NCI-H1092 (cell line): ENCODE measurements at places on chromosomes 2 and 18.
A peak's percentile ranks its signal among the peaks of the same experiment; 100 is the strongest.

DNA sequence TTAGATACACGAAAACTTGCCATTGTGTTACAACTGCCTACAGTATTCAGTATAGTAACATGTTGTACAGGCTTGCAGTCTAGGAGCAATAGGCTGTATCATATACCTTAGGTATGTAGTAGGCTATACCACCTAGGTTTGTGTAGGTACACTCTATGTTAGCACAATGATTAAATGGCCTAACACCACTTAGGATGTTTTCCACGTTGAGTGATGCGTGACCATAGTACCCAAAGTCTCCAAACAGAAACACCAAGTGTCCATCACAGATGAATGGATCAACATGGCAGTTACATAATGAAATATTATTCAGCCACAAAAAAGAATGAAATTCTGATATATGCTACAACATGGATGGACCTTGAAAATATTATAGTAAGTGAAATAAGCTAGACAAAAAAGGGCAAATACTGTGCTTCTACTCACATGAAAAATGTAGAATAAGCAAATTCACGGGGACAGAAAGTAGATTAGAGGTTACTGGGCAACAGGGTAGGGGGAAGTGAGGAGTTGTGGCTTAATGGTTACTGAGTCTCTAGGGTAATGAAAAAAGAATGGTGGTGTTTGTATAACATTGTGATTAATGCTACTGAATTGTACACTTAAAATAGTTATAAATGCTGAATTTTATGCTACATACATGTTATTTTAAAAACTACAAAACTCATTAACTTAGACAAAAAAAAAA, 62.6 kb downstream of the TMEM131 start:
- DNase-seq = no peak

DNA sequence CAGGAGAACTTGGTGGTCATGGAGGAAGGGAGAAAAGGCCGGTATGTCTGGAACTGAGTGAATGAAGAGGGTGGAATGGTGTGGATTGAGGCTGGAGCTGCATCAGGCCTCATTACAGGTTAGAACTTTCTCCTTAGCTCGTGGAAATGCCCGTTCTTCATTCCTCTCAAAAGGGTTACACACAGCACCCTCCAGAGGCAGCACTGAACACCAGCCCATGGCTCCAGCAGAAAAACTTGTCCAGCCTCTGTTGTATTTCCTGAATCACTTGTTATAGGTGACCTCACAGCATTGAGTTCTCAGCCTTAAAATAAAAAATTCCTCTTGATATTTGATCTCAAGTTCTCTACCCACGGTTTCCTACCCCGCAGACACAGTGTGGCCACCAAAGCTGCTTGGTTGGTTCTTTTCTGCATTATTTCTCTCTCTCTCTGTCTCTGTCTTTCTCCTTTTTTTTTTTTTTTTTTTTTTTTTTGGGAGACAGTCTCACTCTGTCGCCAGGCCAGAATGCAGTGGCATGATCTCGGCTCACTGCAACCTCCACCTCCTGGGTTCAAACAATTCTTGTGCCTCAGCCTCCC, 89.6 kb downstream of the ITGB1BP1 start:
- peak; percentile 25 for DNase-seq

DNA sequence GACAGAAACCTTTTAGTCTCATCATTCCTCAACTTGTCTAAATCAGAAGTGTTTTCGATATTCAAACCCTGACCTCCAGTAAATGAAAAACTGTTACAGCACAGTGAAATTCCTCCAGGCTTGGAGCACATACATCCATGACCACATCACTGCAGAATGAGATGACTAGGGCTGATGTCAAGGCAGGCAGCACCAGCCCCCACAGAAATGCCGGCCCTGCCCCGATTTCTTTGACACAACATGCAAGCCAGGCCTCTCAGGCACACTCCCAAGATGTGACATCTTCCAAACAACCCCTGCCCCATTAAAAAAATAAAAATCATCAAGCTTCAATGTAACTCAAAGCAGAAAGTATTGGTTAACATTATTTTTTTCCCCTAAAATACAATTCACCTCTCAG, 103.3 kb downstream of the CTAGE1 start:
- no peak for DNase-seq

- DNase-seq = no peak
Measured at GRCh38 chr2:20565623-20566236, 85.2 kb downstream of the HS1BP3 start.

DNA sequence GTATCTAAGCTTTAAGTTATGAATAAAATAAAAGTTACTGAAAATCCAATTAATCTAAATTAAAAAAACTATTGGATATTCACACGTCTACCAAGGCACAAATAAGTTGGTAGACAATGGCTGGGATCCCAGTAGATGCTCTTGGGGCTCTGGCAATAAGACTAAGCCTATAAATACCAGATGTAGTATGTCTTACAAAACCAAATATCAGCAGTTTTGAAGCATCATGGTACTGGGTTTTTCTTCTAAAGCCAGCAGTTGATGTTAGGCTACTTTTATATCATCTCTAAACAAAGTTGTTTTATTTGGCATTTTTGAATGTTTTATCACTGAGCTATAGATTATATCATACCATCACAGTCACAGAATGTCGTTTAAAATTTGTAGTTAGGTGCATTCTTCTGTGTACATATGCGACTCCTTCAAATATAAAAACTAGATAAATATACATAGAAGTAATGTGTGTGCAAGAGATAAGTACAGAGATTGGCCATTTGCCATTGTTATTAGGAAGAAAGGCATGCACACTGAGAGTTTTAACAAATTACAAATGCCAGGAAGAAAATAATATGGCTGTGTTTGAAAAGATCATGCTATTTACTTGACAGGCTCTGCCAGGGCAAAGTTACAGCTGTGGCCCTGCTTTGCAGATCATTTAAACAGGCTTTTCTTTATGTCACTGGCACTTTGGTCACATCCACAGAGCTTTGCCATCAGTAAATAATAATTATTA, 21.6 kb upstream of the TMEM17 start:
- DNase-seq = no peak

DNA sequence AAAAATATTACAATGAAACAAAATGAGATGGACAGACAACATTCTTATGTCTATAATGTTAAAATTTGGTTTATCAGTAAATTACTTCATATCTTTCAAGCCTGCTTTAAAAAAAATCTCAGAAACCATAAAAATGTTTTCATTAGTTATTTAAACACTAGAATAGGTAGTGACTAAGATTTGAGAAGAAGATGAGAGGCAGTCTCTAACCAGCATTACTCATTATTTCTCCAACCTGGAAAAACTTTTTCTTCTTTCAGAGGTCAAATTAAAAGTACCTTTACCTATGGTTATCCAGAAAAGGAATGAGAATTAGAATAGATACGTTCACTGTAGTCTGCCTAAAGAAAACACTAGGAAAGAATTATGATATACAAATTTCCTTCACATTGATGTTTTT, 50.3 kb downstream of the IKZF2 start:
- DNase-seq = no peak

DNA sequence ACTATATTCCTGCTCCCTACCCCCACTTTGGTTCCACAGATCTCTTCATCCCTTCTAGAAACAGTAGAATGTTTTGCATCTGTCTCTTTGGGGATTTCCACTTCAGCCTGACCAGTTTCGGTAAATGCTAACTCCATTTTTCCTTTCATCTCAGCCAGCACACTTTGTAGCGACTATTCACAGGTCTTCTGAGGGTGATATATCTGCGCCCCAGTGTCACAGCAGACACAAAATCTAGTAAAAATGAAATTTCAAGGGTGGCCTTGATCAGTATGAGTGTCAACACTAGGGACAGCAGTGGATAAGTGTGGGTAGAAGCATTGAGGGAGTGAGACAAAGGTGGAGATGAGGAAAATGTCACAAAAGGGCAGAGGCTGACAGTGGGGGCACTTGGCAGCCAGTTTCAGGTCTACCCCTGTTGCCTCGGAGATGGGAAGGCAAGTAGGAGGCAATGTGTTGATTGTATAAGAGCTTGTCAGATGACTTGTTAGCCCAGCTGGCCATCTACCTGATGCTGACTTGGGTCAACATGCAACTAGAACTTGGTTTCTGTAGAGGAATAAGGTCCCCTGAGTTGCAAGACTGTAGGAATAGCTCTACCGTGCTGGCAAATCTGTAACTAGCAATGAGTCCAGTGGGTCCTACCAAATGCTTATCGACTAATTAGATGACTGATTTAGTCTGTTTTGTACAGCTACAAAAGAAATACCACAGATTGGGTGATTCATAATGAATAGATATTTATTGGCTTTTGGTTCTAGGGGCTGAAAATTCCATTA, 60.7 kb downstream of the CXCR4 start:
- no peak for DNase-seq

DNA sequence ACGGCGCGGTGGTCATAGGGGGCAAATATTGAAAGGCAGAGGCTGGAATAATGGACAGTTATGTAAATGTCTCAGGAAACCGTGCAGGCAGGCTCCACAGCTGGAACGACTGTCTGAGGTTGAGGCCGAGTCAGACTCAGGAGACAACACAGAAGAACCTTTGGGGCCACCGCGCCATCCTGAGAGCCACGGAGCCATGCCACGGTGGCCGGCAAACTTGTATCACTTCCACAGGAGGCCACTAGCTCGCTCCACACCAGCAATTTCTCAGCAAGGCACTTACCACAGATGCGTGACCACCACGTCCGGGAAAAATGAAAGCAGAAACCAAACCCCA, 156.7 kb upstream of the SALL3 start:
- DNase-seq = no peak

DNA sequence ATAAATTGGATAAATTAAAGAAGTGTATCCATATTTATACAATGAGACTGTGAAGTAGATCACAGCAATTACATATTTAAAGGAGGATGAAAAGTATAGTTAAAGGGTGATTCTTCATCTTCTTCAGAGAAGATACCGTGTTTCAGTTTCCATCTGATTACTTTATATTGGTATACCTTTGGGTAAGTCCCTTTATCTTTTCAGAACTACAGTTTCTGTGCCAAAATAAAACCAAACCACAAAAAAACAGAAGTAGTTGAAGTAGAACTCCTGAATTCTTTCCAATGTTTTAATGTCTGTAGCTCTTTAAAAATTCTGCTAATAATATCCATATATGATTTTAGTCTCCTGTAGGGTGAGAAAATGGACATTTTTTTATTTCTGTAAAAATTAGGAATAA, 231.2 kb upstream of the LINC00305 start:
- DNase-seq = no peak

DNA sequence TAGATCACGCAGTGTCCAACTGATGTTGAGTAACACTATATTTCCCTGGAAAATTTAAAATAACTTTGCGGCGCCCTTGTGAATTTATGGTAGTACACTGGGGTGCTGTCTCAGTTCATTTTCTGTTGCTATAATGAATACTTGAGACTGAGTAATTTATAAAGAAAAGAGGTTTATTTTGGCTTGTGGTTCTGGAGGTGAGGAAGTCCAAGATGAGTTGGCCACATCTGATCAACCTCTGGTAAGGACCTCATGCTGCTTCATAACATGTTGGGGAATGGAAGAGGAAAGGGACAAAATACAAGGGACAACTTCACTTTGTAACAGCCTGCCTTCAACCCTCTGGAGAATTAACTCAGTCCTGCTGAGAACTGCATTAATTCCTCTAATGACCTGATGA, 36.4 kb downstream of the ACTR3 start:
- no peak for DNase-seq

DNA sequence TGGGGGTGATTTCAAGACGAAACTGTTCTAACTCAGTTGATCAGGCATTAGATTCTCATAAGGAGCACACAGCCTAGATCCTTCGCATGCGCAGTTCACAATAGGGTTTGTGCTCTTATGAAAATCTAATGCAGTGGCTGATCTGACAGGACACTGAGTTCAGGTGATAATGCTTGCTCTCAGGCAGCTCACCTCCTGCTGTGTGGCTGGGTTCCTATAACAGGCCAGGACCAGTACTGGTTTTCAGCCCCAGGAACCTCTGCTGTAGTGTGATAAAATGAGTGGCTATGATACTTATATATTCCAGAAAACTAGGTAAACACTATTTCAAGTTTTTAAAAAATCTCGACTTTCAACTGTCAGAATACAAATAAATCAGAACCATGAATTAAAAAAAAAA, 271.4 kb downstream of the GALNT13 start:
- DNase-seq = no peak

DNA sequence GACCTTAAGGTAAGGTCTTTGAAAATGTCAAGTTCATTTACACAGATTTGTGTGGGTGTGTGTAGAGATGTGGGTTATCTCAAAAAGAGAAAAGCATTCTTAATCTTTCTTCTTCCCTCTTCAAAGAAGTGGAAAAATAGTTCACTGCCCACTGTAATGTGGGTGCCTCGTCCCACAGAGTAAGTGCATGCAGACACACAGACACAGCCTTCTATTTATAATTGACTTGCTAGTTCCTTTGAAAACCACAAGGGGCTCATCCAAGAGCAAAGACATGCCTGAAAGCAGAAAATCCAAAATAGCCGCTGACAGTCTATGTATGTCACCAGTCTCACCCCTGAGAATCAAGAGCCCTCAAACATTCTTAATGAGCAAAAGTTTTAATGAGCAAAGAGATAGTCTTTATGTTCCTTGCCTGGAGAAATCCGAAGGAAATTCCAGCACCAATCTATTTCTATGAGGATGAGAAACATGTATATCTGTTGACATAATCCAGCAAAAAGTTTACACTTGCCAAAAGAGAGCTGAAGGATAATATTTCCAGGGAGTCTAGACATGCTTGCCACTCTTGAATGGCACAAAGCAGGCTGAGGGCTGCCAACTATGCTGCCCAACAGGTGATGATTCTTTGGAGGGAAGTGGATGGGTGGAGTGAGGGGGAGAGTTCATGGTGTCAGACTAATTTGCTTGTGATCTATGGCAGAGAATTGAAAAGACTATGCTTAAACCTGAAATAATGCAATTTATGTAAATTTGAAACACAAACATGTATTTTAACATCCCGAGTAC, 93.9 kb downstream of the ACVR1 start:
- DNase-seq = no peak

GRCh38 chr18:27214831-27215230, 29.7 kb upstream of the CHST9 start:
- no peak for DNase-seq

GRCh38 chr2:118801151-118801550, 46.3 kb downstream of the EN1 start:
- no peak for DNase-seq

- DNase-seq = no peak
Measured at GRCh38 chr18:66325251-66325650, 278.6 kb downstream of the CDH19 start.

DNA sequence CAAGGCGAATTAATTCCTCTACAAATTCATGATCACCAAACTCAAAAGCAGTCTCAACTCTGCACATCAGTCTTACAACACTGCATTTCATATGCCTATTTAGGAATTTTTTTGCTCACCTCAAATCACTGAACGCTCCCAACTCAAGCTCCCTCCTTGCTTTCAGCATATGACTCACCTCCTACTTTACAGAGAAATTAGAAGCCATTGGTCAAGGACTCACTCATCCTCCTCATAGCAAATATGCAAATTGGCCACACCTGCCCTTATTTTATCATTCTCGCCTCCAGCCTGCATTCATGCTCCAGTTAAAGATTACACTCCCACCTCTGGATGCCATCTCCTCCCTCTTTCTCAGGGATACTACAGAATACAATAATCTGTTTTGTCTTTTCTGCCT, 148.8 kb downstream of the MBD2 start:
- no peak for DNase-seq
